NCI-H2081 treated with DMSO at 0.1 percent for 48 hours (cell line): ENCODE measurements at places on chromosomes 6 and 20.

DNA sequence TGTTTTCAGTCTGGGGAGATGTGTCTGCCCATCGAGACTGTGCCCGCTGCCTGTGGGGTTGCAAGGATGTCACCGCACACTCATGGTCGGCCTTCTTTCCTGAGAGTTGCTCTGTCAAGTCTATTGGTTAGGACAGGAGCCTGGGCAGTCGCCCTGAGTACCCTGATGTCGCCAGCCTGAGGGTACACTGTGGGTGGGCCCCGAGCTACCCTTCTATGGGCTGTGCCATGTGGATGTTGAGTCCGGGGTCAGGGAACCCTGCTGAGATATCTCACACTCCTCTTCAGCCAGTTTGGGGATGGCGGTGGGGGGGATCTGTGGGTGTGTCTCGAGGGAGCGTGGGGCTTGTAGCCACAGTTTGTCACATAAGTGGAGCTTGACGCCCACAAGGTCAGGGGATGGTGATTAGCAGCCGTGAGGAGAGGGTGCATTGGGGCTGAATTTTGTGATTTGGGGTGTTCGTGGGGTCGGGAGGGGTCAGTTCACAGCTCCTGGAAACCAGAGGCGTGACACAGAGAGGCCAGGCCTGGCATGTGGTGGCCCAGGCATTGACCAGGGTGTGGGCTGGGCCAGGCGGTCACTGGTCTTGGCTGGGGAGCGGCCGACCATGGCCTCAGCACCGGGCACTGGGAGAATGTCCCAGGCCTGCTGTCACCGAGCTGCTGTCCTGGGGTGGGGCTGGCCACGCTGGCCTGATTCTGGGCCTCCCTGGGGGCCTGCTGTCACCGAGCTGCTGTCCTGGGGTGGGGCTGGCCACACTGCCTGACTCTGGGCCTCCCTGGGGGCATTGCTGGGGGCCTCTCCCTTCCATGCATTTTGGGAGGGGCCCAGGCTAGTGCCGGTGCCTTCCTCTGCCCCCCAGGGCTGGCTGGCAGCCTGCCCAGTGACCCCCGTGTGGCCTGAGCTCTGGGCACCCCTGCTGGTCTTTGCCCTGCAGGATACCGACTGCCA is 1.6 kb upstream of the NPBWR2 start:
- no peak for DNase-seq

DNA sequence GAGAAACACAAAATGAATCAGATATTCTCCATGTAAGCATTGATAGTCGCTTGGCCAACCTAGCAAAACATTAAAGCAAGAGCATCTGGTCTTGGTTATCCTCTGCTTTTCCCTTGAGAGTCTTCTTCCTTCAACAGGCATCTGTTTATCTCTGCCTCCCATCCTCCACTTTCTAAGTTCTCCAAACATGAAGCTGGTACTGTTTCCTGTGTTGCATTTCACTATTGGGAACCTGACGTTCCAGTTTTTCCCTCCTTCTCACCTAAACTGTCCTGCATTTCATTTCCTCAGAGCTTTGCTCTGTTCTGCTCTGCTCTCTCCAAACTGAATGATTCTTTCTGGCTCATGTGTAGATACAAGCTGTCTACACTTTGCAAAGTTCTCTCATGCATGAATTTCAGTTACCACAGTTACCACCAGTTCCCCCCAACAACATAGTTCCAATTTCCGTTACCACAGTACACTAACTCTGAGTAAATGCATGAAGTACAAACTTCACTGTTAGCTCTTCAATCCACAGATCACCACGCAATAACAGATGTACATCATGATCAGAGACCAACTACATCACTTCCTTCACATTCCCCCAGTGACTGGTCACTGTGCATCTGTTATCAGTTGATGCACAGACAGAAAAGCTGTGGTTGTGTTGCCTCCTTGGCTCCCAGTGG is 86.7 kb upstream of the F13A1 start:
- no peak for DNase-seq

GRCh38 chr6:127732927-127733326 is 156.0 kb downstream of the C6orf58 start:
- DNase-seq: no peak

DNA sequence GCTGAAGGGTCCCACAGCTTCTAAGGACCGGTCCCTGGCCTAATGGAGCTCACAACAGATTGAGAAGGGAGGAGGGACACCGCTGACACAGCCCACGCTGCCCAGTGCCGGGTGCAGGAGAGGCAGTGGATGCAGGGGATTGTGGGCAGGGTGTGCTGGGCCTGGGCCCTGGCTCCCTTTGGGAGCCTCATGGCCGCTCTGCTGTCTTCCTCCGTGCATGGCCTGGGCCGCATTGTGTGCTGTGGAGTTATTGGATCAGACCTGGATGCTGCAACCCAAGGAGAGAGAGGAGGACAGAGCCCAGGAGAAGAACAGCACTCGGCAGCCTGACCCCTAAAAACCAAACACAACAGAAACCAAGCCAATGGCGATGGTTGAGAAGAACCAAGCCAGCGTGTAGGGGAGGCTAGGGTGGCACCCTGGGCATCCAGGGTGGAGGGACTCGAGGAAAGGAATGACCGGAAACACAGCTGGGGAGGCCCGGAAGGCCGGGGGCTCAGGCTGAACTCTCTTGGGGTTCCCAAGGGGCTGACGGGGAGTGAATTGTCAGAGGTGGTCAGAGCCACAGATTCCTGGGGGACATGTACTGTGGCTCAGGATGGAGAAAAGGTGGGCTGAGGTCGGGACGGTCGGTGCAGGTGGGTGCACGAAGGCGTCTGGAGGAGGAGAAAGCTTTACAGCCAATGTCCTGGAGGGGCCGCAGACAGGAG is 41.0 kb downstream of the ERMARD start:
- no peak for DNase-seq

DNA sequence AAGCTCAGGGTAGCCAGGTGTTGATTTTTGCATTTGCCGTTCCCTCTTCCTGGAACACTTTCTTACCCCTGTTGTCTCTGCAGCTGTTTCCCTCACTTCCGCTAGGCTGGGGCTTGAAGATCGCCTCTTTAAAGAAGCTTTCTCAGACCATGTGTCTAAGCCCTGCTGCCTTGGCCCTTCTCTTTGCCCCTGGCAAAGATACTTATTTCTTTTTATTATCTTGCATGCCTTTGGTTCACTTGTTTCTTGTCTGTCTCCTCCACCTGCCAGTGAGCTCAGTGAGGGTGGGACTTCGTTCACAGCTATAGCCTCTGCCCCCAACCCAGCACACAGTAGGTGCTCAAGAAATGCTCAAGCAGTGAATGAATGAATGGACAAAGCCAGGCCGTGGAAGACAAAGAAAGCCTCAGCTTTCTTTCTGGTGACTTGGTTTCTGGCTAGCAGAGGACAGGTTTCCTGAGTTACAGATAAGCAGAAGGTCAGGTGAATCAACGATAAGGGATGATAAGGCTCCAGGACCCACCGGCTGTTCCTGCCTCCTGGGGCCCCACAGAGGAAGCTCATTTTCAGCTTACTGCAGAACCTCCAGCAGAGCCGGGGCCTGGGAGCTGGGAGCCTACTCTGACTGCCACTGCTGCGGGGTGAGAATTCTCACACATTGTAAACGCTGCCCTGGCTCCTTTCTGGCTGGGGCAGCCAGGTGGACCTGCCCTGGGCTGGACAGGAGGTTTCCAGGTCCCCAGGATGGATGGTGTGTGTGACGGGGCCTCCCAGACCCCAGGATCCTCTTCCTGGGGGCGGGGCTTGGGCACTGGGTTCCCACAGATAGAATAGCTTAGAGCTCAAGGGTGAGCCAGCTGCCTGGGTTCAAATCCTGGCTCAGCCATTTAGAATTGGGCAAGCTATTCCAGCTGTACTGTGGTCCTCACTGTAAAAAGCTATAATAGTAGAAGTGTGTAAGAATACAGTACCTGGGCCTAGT is 29.8 kb downstream of the SNAI1 start:
- no peak for DNase-seq

DNA sequence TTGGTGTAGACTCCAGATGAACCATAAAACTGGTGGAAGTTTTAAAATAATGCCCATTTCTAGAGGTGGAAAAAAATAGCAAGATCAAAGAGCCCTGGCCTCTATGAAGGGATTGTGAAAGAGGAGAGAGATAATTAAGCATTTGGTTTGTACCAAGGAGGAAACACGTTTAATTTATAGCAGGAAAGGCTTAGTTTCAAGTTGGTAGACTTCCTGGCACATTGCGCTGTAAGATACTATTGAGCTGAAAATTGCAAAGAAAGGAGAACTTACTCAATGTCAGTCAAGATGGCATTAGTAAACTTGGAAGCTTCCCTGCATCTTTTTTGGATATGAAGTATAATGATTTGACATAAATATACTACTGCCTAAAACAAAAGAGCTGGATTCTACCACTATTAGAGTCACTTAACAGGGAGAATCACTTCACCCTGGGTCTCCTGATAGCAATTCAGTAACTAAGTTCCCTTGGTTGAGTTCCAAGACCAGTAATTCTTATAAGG is 24.4 kb downstream of the MARCKS start:
- no peak for DNase-seq

GRCh38 chr20:533526-533925 is 10.1 kb downstream of the CSNK2A1 start:
- DNase-seq: no peak

DNA sequence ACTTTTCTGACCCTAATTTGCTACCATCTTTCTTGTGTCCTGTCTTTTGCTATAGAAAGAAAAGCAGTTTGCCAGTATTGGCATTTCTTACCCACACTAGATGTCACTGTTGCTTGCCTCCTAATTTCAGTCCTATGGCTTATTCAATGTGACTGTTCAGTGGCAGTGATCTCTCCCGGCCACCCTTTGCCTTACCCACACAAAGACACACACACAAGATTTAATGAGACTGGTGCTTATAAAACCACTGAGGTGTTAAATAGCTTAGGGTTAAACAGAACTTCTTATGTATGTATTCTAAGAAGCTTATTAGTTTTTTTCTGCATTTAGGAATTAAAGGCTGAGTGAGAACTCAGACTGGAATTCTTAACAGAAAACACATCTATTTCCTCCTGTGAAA is 233.6 kb upstream of the ASCC3 start:
- peak; percentile 26 for DNase-seq

DNA sequence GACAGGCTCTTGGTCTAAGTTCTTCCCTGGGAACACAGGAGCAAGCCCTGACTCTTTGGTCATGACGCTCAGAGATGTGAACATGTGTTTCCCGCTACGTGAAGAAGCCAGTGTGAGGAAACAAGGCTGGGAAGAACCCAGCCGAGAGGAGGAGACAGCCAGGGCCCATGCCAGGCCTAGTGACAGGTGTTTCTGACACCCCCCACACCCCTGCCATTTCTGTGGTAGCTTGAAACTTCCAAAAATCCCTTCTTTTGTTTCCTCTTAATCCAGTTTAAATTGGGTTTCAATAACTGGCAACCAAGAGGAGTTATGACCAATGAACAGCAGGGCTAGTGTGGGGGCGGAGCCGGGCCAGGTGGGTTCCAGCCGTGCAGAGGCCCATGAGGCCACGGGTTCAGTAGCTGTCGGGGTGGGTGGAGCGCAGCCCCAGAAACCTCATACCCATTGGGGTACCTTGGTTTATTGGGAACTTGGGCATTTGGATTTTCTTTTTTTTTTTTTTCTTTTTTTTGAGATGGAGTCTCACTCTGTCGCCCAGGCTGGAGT is 33.5 kb downstream of the WRNIP1 start:
- DNase-seq: no peak

DNA sequence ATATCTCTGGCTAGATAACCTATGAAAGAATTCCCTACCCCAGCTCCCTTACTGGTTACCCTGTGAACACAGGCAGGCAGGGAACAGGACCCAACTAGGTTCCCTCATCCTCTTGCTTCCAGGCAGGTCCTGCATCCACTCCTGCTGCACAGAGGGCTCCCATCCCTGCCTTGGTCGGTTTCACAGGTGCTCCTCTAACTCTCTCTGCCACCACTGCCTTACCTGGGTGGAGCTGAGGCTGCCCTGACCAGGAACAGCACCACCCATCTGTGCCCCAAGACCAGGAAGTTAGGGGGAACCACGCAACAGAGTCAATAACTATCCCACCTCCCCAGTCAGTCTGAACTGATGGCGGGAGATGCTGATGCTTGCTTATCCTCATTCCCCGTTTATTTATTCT is 37.0 kb upstream of the HLA-A start:
- DNase-seq: no peak

GRCh38 chr6:87588756-87589407 is 905 bp downstream of the RARS2 start:
- DNase-seq: no peak
